Activated naive CD8-positive, alpha-beta T cell treated with anti-CD3 and anti-CD28 coated beads, Interleukin-2, amount 50 U/mL, for 16 hours (primary cell): ENCODE measurements at places on chromosomes 12 and 14.
A peak's percentile ranks its signal among the peaks of the same experiment; 100 is the strongest.

DNA sequence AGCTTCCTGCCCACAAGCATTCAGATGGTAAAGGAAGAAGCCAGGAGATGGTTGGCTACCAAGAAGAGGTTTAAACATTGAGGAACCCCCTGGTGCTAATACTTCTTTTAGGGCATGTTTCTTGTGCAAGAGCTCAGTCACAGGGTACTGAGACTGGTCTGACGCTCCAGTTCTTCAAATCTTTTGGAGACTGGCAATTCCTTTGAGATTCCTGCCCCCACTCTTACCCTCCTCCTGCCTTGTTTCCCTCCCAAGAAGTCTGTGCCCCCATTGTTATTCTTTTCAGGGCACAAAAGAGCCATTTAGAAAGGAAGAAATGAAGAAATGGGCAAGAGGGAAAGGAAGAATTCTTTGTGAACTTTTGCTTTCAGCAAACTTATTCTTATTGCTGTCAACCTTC, 11.8 kb downstream of the A2ML1 start:
- no peak for DNase-seq

DNA sequence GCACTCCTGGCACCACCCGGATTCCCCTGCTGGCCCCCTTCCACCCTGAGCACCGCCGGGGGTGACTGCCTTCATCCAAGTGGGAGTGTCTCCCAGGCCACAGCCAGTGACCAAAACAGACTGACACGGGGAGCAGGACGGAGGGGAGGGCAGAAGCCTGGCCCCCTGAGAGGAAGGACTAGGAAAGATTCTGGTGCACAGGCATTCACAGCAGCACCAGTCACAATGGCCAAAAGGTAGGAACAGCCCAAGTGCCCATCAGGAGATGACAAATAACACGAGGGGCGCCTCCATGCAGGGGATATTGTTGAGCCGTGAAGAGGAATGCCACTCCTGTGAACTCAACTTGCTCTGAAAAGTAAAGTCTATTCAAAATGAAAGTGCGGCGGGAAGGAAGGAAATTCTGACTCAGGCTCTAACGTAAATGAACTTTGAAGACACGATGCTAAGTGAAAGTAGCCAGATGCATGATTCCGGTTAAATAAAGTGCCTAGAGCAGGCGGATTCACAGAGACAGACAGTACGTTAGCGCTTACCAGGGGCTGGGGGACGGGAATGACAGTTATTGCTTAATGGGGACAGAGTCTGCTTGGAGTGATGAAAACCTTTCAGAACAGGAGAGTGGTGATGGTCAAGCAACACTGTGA, 146.1 kb upstream of the NCOR2 start:
- DNase-seq, result peak; percentile 37

DNA sequence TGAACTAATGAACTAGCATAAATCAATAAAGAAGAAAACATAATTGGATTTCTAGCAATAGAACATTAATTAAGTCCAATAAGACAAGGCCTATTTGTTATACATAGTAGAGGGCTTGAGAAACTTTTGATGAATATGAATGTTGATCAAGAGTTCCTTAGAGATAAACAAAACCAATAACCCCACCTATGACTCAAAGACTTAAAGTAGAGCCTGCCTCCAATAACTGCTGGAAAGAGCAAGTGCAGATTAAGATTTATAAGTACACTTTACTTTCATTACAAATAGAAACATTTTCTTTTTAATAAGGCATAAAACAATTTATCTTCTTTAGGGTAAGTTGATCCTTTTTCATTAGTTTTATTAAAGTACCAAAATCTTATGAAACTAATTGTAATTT, 185.7 kb downstream of the SRGAP1 start:
- DNase-seq, result no peak

- DNase-seq, result no peak
These were observed 37.5 kb upstream of the DTX1 start for GRCh38 chr12:113019025-113019424.

DNA sequence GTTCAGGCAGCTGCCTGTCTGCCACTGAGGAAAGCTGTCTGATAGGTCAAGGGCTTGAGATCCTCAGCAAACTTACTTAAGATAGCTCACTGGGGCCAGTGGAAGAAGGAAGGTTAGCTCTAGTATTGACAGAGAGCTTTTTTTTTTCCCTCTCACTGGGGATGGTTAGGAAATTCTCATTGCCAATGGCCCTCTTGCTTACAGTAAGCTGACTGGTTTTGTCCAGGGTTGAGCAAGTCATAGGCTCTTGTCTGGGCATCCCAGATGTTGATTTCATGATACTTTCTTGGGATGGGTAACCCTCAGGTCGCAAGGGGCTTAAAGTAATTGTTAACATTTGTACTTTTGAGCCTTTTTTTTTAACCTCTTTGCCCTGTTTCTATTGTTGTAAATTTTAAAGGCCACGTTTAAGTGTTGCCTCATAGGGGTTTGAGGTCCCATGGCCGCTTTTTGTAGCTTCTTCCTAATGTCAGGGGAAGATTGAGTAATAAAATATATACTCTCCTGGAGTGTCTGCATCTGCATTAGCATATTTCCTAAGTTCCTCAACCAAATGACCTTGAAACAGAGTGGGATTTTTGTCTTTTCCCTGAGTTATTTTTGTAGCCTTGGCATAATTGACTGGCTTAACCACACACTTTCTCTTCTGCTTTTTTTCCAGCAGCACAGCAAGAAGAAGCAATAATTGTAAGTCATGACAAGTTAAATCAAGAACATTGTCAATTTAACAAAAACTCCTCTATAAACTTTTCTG, 716.0 kb downstream of the LRFN5 start:
- DNase-seq, result no peak
